Ovary (tissue), 10 donors: ENCODE measurements at places on chromosomes 5 and 9. TPM values are rescaled to one million over a fixed set of nuclear protein-coding genes. Genes with fewer than 3 reads are reported as not detected.

- no peak for DNase-seq
Measured at GRCh38 chr5:109252731-109253130, 157.0 kb downstream of the PJA2 start.

DNA sequence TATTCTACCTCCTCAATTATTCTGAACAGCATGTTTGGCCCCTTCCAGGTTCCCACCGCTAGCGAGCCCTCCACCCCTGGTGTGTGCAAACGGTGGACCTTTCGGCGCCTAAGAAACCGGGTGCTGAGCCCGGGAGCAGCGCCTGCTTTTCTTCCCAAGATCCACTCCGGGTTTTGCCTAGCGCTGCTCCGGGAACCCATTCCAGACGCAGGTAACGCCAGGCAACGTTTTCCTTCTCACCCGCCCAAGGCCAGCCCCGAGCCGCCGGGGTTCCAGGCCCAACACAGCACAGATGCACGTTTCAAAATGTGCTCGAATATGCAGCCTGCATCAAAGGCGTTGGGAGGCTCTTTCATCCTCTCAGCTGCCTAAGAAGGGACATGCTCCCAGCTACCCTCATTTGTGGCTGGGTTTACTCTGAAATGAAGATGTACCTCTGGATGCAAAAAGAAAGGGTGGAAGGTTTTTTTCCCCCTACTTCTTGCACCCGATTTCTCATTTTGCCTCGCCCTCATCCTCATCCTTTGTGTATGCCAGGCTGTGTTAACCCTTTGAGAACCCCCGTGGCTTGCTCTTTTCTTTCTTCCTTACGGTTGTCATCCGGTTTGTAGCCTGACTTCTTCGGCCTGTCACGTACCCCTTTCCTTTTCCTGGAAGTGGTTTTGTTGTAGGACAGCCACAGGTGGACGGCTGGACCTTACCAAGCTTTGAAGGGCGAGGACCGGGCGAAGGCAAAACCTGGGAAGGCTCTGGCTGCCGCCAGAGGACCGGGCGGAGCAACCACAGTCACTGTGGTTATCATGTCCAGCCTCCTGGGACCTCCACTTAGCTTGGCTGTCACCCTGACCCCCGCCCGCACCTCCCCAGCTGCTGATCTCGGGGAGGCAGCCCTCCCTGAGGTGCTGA lies 226.9 kb downstream of the SMARCA2 start:
- DNase-seq, result peak; percentile 85

GRCh38 chr9:130128733-130129431 lies 43.3 kb upstream of the NCS1 start:
- DNase-seq, result no peak

DNA sequence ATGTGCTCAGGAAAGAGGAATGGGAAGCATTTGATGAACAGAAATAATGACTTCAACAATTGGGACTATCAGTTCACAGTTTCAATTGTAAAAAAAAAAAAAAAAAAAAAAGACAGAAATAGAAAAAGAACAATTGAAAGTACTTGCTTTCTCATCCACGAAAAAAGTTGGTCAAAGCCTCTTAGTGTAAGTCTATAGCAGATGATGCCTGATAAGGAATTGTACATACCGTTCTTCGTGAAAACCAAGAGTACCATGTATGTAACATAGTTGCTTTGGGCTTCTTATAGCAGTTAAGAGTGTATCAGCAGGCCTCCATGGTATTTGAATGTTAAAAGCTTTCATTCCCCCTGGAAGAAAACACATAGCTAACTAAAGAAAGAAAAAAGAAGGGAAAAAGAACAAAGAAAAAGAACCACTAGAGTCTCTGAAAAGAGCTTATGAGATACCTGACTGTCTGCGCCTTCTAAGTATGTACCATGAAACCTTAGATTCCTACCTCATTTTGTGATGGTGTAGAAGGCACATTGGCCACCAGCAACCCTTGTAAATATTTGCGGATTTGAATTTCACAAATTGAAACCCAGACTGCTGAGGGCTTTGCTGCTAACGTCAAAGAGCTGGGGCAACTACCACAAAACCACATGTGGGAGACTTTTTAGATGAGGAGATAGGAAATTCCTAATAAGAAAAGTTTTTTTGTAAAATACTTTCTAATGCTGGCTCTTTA lies 75.2 kb downstream of the TMC1 start:
- DNase-seq, result no peak

DNA sequence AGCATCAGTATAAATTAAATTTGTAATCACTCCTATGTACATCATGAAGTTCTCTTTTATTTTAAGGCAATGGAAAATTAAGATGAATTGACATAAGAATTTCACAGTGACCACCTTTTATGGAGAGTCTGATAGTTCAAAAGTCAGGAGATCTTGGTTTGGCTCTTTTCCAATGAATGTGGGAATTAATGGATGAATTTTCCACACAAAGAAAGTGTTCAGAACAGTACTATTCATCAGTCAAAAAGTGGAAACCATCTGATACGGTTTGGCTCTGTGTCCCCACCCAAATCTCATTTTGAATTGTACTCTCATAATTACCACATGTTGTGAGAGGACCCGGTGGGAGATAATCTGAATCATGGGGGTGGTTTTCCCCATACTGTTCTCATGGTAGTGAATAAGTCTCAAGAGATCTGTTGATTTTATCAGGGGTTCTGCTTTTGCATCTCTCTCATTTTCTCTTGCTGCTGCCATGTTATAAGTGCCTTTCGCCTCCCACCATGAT lies 24.5 kb downstream of the CCDC125 start:
- DNase-seq, result no peak

- DNase-seq, result no peak
Measured at GRCh38 chr9:129327552-129328328, 149.7 kb upstream of the IER5L start.

DNA sequence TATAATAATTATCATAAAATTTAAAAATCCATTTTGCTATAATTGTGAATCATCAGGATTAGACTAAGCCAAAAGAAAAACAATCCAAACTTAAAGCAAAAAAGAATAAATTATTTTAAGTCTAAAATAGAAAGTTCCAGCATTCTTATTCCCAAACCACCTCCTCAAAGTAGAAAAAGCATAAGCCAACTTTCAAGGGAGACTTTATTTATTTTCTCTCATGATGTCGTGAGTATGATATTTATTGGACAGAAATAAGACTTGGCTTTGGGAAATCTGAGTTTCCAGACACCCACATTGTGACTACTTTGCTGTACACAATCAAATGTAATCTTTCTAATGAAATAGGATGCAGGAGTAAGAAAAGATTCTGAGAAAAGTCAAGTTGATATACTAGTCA lies 372.1 kb downstream of the MTRR start:
- no peak for DNase-seq

DNA sequence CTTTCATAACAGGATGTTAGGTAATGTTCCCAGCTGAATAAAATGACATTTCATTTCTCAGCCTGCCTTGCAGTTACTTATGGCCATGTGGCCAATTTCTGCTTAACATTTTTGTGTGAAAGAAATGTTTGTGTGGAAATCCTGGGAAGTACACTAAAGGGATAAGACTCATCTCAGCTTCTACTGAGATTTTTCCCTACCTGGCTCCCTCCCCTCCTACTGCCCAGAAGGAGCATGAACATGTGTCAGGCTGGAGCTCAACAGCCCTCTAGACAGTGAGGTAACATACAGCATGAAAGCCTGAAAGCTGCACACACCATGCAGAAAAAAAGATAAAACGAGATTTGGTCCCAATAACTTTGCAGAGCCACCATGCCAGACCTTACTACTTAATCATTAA lies 288.4 kb upstream of the COX7C start:
- no peak for DNase-seq

GRCh38 chr5:35026280-35026840 lies 21.4 kb downstream of the AGXT2 start:
- no peak for DNase-seq

GRCh38 chr9:118561051-118561450 lies 808.2 kb downstream of the BRINP1 start:
- no peak for DNase-seq

DNA sequence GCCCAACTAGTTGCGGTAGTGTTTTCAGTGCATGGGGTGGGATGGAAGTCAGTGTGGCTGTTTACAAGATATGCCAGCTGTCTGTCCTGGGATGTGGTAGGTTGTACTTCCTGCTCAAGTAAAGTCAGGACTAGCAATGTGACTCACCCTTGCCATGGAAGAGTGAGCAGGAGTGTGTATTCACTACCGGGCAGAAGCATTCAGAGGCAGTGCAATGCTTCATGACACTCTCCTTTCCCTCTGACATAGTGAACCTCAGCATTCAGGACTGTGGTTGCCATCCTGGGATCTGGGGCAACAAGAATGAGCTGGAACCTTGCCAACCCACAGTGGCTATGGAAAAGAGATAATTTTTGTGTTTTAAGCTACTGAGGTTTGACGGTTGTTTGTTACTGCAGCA lies 68.9 kb downstream of the BOD1 start:
- DNase-seq, result no peak

DNA sequence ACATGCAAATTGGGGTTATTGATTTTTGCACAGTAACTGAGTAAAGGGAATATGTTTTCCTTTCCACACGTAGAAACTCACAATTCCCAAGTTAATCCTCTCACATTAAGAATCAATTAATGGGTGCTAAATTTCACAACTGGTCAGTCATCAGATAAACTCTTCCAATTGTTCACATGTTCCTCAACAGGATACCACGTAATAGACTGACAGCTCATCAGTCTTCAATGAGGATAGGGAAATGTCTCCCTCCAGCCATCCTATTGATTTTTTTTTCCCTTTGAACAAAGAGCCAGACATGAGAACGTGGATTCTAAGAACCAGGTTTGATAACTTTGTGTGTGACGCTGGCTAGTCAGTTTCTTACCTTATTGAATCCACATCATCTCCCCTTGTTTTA lies 768 bp upstream of the CER1 start:
- no peak for DNase-seq

DNA sequence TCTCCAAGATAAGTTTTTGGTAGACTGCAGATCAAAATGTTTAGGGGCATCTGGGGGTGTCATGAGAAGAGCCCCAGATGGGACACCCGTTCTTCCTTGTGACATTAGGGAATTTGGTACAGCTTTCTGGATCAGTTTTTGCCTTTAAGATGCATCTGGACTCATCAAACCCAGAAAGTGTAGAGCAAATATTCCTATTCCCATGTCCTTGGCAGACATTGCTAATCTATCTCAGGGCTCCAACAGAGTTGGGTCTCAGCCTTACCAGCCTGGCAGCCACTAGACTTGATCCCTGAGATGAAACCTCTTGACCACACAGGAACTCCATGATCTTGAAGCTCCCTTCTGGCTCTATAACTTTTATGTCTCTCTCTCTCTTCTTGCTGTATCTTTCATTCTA lies 35.6 kb downstream of the ERGIC1 start:
- no peak for DNase-seq

GRCh38 chr5:74085186-74085585 lies 459.2 kb downstream of the ARHGEF28 start:
- no peak for DNase-seq

DNA sequence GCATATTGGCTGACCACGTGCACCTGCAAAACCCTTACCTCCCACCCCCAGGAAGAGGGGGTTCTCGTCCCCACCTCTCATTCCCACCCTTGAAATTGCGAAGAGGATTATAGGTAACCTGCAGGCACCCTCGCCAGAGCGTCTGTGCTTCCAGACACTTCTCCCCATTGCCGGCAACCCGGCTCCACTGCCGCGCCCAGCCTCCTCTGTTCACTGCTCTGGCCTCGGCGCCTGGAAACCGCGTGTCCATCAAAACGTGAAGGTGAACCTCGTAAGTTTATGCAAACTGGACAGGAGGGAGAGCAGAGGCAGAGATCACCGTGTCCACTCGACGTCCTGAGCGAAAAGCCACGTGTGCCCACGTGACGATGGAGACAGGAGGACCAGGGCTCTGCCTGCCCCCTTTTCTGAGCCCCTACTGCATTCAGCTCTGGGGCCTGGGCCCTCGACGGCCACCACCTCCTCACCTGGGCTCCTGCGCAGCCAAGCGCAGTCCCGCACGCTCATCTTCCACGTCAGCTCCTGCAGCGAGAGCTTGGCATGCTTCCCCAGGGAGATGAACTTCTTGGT lies 1.9 kb downstream of the TERT start:
- DNase-seq, result peak; percentile 19

- DNase-seq, result peak; percentile 49
Measured at GRCh38 chr9:94668928-94669729, 29.8 kb upstream of the FBP1 start.

DNA sequence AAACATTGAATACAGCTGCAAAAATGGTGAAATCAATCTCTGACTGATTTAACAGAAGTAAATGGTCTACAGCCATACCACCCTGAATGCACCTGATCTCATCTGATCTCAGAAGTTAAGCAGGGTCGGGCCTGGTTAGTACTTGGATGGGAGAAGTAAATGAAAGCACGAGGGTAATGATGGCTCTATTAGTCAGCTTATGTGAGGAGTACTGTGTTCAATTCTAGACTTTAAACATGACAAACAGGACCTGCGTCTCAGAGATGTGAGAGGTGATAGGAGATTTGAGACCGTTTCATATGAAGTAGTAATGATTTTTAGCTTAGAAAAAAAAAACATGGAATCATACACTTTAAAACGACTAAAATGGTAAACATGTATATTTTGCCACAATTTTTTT lies 77.1 kb upstream of the SUSD1 start:
- no peak for DNase-seq

DNA sequence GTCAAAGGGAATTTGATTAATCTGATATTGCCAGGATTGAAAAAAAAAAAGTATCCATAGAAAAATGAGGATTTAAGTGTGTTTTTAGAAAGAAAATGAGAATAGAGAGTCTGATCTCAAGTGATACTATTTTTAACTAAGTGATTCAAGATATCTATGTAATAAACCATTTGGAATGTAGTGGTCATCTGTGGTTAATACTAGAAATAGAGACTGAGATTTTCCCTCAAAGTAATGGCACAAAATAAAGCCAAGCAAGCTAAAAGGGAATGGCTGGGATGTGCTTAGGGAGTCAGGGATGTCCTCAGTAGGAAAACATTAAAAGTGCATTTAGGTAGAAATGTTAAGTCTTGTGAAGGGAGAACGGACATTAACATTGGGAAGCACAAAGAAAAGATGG lies 90.6 kb downstream of the FBXO4 start:
- DNase-seq, result no peak

Gene TNPO1
- total RNA-seq, result 82.8 TPM

Gene FUT7
- total RNA-seq, result not detected

Gene NKD2
- 2.5 TPM for total RNA-seq

Gene PCDHB4
- total RNA-seq, result 12.6 TPM

Gene CER1
- total RNA-seq, result not detected

Gene ADGRD2
- total RNA-seq, result not detected
